ENCODE measurements at places on chromosomes 12 and 14.

DNA sequence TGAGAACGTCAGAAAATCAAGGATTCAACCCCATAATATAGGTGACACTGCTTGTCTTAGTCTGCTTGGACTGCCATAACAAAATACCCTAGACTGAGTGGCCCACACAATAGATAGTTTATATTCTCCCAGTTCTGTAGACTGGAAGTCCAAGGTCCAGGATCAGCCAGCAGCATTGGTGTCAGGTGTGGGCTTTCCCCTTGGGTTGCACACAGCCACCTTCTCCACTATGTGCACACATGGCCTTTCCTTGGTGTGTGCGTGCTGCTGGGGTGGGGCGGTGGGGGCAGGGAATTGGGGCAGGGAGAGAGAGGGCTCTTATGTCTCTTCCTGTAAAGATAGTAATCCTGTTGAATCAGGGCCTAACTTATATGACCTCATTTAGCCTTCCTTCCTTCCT is 106.4 kb downstream of the SLC25A47 start:
- peak overlapping the region; percentile 39 for H3K27ac ChIP-seq
- H3K36me3 ChIP-seq = no peaks in the 10 kb centered on the region
- no peak for DNase-seq
- no peak overlapping the region for H3K4me3 ChIP-seq

- H3K27me3 ChIP-seq = no peaks in the 10 kb centered on the region
- peaks cover 8% of the 10 kb centered on the region for H3K36me3 ChIP-seq
- DNase-seq = no peak
Measured at GRCh38 chr14:92122351-92122677, 545 bp downstream of the CPSF2 start.

- DNase-seq = peak; percentile 23
- H3K27me3 ChIP-seq = no peaks in the 10 kb centered on the region
- no peak overlapping the region for H3K4me3 ChIP-seq
- H3K36me3 ChIP-seq = no peaks in the 10 kb centered on the region
- H3K4me1 ChIP-seq = peaks cover 7% of the 10 kb centered on the region
Measured at GRCh38 chr12:12909228-12909994, 18.0 kb downstream of the GPRC5A start.

DNA sequence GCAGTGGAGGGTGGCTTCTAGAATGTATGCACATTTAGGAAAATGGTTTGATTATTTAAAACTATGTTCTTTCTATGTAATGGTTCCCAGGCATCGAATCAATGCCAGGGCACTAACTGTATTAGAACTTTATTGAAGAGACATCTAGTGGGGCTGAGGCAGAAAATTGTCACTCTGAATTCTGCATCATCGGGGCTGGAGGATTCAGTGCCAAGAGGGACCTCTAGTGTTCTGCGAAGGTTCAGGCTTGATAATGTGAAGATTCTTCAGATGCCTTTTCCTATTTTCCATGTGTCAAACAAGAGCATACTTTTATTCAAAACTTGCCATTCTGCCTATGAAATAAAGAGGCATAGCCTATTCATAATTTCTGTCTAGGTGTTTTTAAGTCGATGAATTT is 146.3 kb downstream of the CAND1 start:
- DNase-seq = no peak
- no peaks in the 10 kb centered on the region for H3K36me3 ChIP-seq
- no peak overlapping the region for H3K27ac ChIP-seq
- no peaks in the 10 kb centered on the region for H3K27me3 ChIP-seq
- no peaks in the 10 kb centered on the region for H3K4me1 ChIP-seq

GRCh38 chr12:43407816-43408645 is 144.0 kb downstream of the ADAMTS20 start:
- no peak overlapping the region for H3K27ac ChIP-seq
- DNase-seq = no peak
- no peaks in the 10 kb centered on the region for H3K4me1 ChIP-seq

- peak overlapping the region; percentile 96 for H3K27ac ChIP-seq
- H3K36me3 ChIP-seq = peaks cover 33% of the 10 kb centered on the region
- peak overlapping the region; percentile 98 for H3K4me3 ChIP-seq
- H3K27me3 ChIP-seq = no peaks in the 10 kb centered on the region
- DNase-seq = no peak
- peaks cover 60% of the 10 kb centered on the region for H3K4me1 ChIP-seq
Measured at GRCh38 chr12:89352242-89352491, 134 bp downstream of the DUSP6 start.

- DNase-seq = no peak
- peaks cover 6% of the 10 kb centered on the region for H3K4me1 ChIP-seq
- no peaks in the 10 kb centered on the region for H3K36me3 ChIP-seq
- no peak overlapping the region for H3K4me3 ChIP-seq
- no peak overlapping the region for H3K27ac ChIP-seq
Measured at GRCh38 chr12:27464220-27464554, 17.7 kb downstream of the SMCO2 start.

- H3K4me3 ChIP-seq = peak overlapping the region; percentile 98
- no peak for DNase-seq
- peaks cover 40% of the 10 kb centered on the region for H3K36me3 ChIP-seq
- no peaks in the 10 kb centered on the region for H3K27me3 ChIP-seq
- peaks cover 9% of the 10 kb centered on the region for H3K4me1 ChIP-seq
- H3K27ac ChIP-seq = peak overlapping the region; percentile 90
Measured at GRCh38 chr12:112408621-112409020, 784 bp downstream of the RPL6 start.

- H3K27me3 ChIP-seq = peaks cover 7% of the 10 kb centered on the region
- DNase-seq = no peak
- H3K4me3 ChIP-seq = no peak overlapping the region
Measured at GRCh38 chr12:15001733-15002382, 29.0 kb downstream of the PDE6H start.

- H3K4me3 ChIP-seq = no peak overlapping the region
- no peaks in the 10 kb centered on the region for H3K4me1 ChIP-seq
Measured at GRCh38 chr12:23204933-23205778, 580.2 kb downstream of the ETNK1 start.

- H3K27ac ChIP-seq = no peak overlapping the region
- peak overlapping the region; percentile 31 for H3K4me3 ChIP-seq
- H3K36me3 ChIP-seq = no peaks in the 10 kb centered on the region
- DNase-seq = peak; percentile 36
- peaks cover 6% of the 10 kb centered on the region for H3K4me1 ChIP-seq
Measured at GRCh38 chr12:26195641-26196420, 458 bp downstream of the SSPN start.

GRCh38 chr12:51941604-51942003 is 9.9 kb upstream of the ACVR1B start:
- H3K4me3 ChIP-seq = no peak overlapping the region
- H3K27ac ChIP-seq = no peak overlapping the region
- no peak for DNase-seq
- H3K36me3 ChIP-seq = no peaks in the 10 kb centered on the region
- no peaks in the 10 kb centered on the region for H3K4me1 ChIP-seq
- H3K27me3 ChIP-seq = no peaks in the 10 kb centered on the region

- H3K27ac ChIP-seq = no peak overlapping the region
- no peak for DNase-seq
- H3K36me3 ChIP-seq = no peaks in the 10 kb centered on the region
Measured at GRCh38 chr14:77323571-77323970, 2.7 kb downstream of the GSTZ1 start.

DNA sequence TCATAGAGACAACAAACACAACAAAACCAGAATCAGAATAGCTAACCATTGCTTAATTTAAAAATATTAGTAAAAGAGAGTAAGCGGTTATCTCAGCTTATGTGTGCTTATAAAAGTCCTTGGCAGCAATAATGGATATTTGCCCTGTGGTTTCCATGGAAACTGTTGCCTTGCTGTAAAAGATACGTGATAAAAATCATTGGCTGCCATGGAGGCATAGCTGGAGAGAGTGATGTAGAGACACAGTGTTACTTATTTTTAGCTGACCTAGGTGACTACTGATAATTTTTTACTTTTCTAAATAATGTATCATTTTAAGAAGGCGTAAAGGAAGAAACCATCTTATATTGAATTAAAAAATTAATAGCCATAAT is 92.9 kb downstream of the ERC1 start:
- H3K4me1 ChIP-seq = no peaks in the 10 kb centered on the region
- H3K36me3 ChIP-seq = peaks cover 2% of the 10 kb centered on the region
- H3K27me3 ChIP-seq = no peaks in the 10 kb centered on the region
- DNase-seq = no peak

DNA sequence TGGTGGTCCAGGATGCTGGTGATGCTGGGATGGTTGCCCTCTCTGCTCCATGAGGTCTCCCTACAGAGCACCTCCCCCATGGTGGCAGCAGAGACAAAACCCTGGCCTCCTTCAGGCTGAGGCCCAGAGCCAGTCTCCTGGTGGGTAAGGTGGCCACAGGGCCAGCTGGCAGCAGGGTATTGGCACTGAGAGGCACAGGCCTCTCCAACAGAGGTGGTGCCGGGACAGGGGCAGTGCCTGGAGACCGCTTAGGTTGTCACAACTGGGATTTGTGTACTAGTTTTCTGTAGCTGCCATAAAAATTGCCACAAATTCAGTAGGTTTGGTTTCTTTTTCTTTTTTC is 6.1 kb upstream of the MTA1 start:
- H3K27me3 ChIP-seq = peaks cover 4% of the 10 kb centered on the region
- H3K36me3 ChIP-seq = no peaks in the 10 kb centered on the region
- no peak overlapping the region for H3K4me3 ChIP-seq

DNA sequence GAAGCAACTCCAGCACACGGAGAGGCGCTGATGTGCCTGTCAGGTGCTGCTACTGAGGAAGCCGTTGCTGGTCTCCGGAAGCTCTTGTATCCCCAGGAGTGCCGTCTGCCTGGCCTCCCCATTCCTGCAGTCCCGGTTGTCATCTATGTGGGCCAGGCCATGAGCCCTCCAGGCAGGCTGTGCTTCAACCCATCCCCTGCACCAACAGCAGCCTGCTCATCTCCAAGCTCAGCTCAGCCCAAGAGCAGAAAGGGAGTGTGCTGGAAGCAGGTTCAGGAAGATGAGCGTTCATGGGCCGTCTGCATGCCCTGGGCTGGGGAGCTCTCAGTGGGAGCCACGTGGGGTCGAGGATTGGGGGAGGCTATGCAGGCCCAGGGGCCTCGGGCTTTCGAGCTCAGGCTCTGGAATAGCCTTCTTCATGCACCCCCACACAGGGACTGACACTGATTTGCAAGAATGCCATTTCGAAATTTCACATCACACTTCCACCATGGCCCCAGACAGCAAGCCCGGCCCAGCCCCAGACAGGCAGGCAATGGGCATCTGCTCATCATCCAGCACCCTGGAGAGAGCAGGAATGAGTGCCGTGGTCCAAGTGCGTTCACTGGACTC is 164.5 kb downstream of the KIF26A start:
- no peaks in the 10 kb centered on the region for H3K27me3 ChIP-seq
- H3K4me1 ChIP-seq = no peaks in the 10 kb centered on the region
- H3K4me3 ChIP-seq = no peak overlapping the region
- no peak overlapping the region for H3K27ac ChIP-seq
- H3K36me3 ChIP-seq = no peaks in the 10 kb centered on the region
- no peak for DNase-seq

- H3K4me3 ChIP-seq = no peak overlapping the region
- no peaks in the 10 kb centered on the region for H3K27me3 ChIP-seq
- H3K27ac ChIP-seq = peak overlapping the region; percentile 87
- no peak for DNase-seq
- H3K36me3 ChIP-seq = peaks cover 28% of the 10 kb centered on the region
Measured at GRCh38 chr14:105386581-105387529, 11.5 kb upstream of the TEX22 start.

DNA sequence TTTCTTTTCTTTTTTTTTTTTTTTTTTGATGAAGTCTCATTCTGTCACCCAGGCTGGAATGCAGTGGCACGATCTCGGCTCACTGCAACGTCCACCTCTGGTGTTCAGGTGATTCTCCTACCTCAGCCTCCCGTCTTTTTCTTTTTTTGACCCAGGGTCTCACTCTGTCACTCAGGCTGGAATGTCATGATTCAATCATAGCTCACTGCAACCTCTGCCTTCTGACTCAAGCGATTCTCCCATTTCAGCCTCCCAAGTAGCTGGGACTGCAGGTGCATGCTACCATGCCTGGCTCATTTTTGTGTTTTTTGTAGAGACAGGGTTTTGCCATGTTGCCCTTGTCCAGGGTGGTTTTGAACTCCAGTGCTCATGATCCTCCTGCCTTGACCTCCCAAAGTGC is 12.0 kb downstream of the FUT8 start:
- H3K4me1 ChIP-seq = no peaks in the 10 kb centered on the region
- no peak overlapping the region for H3K4me3 ChIP-seq
- no peak overlapping the region for H3K27ac ChIP-seq
- no peaks in the 10 kb centered on the region for H3K36me3 ChIP-seq
- H3K27me3 ChIP-seq = no peaks in the 10 kb centered on the region

- no peaks in the 10 kb centered on the region for H3K36me3 ChIP-seq
- peak; percentile 25 for DNase-seq
- H3K27ac ChIP-seq = no peak overlapping the region
- peaks cover 9% of the 10 kb centered on the region for H3K4me1 ChIP-seq
Measured at GRCh38 chr14:76998910-76999309, 29.6 kb downstream of the IRF2BPL start.

GRCh38 chr12:51825216-51825615 is 23.3 kb downstream of the FIGNL2 start:
- H3K4me3 ChIP-seq = no peak overlapping the region
- H3K27me3 ChIP-seq = no peaks in the 10 kb centered on the region
- no peak overlapping the region for H3K27ac ChIP-seq
- no peak for DNase-seq

DNA sequence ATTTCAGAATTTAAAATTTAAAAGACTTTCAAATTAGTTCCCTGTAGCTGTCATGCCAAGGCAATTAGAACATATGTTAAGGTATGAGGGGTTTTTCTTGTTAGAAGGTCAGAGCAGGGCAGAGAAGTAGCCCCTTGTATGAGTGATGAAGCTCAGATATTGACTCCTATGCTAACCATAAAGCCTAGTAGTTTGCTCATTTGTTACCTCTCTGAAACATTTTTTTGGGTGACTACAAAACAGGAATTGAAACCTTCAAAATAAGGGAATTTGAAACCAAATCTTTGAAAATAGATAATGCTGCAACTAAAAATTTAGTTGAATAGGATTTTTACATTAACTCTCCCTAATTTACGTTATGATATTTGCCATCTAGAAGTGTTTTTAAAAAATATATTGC is 333.5 kb downstream of the NAV3 start:
- no peaks in the 10 kb centered on the region for H3K4me1 ChIP-seq
- H3K36me3 ChIP-seq = no peaks in the 10 kb centered on the region
- no peak overlapping the region for H3K4me3 ChIP-seq
- H3K27ac ChIP-seq = no peak overlapping the region
- no peaks in the 10 kb centered on the region for H3K27me3 ChIP-seq
- DNase-seq = no peak

GRCh38 chr14:104120281-104120741 is 18.1 kb upstream of the KIF26A start:
- no peaks in the 10 kb centered on the region for H3K36me3 ChIP-seq
- H3K27me3 ChIP-seq = no peaks in the 10 kb centered on the region
- no peak overlapping the region for H3K27ac ChIP-seq
- DNase-seq = no peak

GRCh38 chr14:88252498-88252897 is 70.6 kb downstream of the KCNK10 start:
- no peak for DNase-seq
- H3K27ac ChIP-seq = no peak overlapping the region
- no peaks in the 10 kb centered on the region for H3K36me3 ChIP-seq
- H3K27me3 ChIP-seq = no peaks in the 10 kb centered on the region
- no peaks in the 10 kb centered on the region for H3K4me1 ChIP-seq

GRCh38 chr12:51914034-51914923 is 7.0 kb downstream of the ACVRL1 start:
- H3K27me3 ChIP-seq = no peaks in the 10 kb centered on the region
- no peak overlapping the region for H3K4me3 ChIP-seq
- no peak for DNase-seq

- peaks cover 36% of the 10 kb centered on the region for H3K4me1 ChIP-seq
- H3K27me3 ChIP-seq = no peaks in the 10 kb centered on the region
- no peak for DNase-seq
- H3K27ac ChIP-seq = peak overlapping the region; percentile 21
- H3K36me3 ChIP-seq = no peaks in the 10 kb centered on the region
Measured at GRCh38 chr12:9741726-9742125, 8.8 kb upstream of the CLECL1 start.

GRCh38 chr12:103530307-103531066 is 34.7 kb upstream of the C12orf42 start:
- H3K4me3 ChIP-seq = no peak overlapping the region
- no peaks in the 10 kb centered on the region for H3K27me3 ChIP-seq
- DNase-seq = no peak
- H3K36me3 ChIP-seq = no peaks in the 10 kb centered on the region

All from CD14-positive monocyte (primary cell).